Cortex of kidney (tissue), 1 donor: ENCODE measurements at places on chromosomes 7 and 10.

DNA sequence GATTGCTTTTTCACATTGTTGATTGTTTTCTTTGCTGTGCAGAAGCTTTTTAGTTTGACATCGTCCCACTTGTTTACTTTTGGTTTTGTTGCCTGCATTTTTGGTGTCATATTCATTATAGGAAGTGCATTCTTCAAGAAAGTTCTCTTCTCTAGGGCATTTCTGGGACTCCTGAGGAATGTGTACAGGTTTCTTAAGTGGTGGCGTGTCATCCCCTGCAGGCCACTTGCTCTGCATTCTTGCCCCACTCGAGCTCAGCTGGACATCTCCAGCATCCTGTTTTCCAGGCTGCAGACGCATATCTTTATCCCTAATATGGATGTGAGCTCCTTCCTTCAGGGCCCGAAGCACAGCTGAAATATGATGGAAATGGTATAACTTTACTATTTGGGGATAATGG, 255.6 kb upstream of the HABP2 start:
- no peak for DNase-seq

GRCh38 chr7:129013048-129013724, 41.7 kb downstream of the TNPO3 start:
- no peak for DNase-seq

DNA sequence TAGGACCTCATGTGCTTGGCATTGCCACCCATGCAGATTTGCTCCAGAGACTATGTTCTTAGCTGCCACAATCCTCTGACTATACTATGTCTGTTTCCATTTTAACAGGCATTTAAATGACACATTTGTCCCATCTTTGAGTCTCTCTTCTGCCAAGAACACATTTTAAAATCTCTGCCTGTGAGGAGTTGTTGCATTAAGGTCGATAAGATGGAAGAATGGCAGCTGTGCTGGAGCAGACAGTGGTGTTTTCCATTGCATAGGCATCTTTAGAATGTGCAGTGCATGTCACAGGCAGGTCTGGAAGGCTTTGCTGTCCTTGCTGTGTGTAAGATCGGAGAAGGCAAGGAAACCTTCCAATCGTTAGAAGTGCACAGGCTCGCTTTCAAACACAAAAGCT, 70.9 kb upstream of the CELF2 start:
- no peak for DNase-seq

DNA sequence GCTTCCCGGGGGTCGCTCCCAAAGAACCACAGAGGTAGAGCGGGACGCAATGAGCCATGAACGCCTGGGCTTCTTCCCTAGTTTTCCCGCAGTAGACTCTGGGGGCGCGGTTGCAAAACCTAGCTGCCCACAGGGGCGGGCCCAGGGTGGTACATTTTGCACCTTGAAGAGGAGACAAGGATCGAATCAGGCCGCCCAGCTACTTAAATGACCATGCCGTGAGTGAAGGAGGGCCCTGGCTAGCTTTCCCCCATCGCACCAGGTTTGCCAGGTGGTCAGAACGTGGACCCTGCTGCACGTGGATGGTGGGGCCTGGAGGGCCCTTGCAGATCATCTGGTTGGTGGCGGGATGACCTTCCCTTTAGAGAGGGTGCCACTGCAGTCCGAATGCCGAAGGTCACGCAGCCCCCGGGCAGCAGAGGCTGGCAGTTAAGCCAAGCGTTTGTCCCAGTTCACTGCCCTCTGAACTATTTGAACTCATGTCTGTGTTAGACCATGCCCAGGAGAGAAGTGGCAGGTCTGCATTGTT, 604 bp upstream of the SHTN1 start:
- no peak for DNase-seq

DNA sequence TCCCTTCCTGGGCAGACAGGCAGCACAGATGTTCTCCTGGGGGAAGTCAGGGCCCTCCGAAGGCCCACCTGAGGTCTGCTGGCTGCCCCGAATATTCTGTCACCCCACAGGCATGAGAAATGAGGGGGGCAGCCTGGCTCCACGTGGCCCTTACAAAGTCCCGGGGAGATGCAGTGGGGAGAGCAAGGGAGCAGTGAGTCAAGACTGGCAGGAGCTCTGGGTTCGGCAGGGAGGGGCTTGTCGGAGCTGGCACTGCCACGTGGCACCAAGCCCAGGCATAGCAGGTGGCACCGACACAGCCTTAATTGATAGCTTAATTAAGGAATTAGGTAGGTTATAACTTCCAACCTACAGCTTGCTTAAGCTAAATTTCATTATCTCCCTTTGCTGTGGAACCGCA, 163.9 kb downstream of the USP6NL start:
- no peak for DNase-seq

DNA sequence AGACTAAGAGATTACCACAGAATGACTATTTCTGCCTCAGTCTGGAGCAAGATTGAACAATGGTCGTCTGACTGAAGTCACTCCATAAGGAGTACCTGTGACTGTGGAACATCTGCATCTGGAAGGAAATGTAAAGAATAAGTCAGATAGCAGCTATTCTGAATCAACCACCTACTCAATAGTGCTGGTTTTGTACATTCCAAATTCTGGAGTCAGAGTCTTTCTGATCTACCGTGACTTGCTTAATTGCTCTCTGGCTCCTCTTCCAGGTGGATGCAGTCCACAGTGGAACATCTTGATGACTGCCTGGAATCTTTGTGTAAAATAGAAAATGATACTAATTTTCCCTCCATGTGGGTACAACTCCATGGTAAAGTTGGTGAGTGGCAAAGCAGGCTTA, 156.3 kb upstream of the SEMA3C start:
- DNase-seq: no peak

DNA sequence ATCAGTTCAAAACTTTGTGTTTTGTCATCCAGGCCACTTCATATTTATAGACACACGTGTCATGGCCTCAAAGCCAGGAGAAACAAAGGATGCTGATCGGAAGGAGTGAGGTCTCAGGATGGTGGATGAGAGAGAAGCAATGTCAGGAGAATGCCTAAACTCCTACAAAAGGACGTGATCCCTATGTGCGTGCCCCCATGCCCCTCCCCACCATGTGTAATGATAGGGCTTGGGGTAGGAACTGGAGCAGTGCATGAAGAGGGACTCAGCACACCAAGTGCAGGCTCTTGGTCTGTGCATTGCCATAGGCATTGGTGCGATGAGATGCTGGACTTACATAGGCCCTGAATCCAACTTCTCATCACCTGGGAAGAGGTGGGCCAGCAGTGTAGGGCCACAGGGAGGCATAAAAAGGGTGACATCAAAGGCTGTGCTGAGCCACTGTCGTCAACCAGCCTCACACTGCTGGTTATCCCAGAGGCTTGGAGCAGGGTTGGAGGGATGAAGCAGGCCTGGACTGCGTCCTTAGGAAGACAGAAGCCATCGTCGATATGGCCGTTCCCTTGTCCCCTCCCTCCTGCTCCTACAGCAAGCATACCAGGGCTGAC, 46.9 kb upstream of the GDF10 start:
- DNase-seq: no peak

GRCh38 chr7:24898691-24899090, 81.3 kb downstream of the OSBPL3 start:
- no peak for DNase-seq

- no peak for DNase-seq
Measured at GRCh38 chr10:70232155-70232858, 922 bp downstream of the PPA1 start.

GRCh38 chr7:16130111-16131110, 290.9 kb downstream of the CRPPA start:
- DNase-seq: no peak

- no peak for DNase-seq
Measured at GRCh38 chr7:137395420-137395819, 51.9 kb upstream of the PTN start.

- no peak for DNase-seq
Measured at GRCh38 chr10:15588635-15589508, 130.8 kb downstream of the ITGA8 start.
